ENCODE measurements at places on chromosomes 3 and 15.

DNA sequence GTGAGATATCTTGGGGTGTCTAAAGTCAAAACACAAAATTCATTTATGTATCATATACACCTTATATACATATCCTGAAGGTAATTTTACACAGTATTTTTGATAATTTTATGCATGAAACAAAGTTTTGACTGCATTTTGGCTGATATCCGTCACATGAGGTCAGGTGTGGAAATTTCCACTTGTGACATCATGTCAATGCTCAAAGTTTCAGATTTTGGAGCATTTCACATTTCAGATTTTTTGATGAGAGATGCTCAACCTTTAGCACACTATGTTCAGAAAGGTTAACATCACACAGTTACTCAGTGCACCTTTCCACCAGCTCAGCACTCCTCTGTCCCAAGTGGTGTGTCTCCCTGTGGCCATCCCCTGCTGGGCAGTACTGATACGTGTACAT, 37.7 kb upstream of the CPB1 start:
- DNase-seq: no peak

DNA sequence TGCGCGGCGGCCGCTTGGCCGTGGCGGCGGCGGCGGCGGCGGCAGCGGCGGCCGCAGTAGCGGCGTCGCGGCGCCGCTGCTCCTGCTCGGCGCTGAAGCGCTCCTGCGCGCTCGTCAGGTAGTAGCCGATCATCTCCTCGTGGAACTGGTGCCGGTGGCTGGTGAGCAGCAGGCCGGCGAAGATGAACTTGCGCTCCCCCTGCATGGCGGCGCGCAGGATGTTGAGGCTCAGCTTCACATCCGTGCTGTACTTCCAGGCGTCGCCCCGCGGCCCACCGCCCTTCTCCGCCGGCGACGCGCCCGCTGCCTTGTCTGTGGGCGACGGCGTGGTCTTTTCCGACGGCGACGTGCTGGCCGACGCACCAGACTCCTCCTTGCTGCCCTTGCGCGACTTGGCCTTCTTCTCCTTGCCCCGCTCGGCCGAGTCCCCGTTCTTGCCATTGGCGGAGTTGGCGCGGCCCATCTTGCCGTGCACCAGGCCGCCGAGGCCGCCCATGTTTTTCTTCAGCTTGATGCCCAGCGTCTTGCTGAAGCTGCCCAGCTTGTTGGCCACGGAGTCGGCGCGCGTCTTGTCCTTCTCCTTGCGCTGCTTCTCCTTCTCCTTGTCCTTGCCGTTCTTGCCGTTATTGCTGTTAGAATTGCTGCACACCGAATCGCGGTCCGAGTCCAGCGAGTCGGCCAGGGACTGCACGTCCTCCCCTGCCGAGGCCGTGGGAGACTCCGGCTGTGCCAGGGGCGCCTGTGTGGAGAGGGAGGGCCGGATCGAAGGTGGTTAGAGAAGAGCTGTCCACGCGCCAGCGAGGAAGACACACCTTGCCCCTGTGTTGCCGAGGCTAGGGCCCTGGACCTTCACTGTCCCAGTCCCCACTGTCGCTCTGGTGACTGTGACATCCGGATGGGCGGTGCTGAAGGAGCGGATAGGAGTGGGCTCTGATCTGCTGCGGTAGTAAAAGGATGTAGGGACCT, 157.6 kb downstream of the KLF13 start:
- no peak for DNase-seq

DNA sequence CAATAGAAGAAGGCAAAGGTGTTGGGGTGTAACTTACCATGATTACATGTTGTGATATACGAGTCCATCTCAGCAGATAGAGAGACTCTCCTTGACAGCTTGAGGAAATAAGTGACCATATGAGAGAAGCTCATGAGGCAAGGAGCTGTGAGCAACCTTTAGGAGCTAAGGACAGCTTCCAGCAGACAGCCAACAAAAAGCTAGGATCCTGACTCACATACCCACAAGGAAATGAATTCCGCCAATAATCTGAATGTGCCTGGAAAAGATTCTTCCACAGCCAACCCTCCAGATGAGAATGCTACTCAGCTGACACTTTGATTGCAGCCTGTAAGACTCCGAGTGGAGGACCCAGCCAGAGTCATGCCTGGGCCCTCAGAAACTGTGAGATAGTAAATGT, 339.6 kb upstream of the TPRG1 start:
- DNase-seq: no peak

- DNase-seq: peak; percentile 54
Observed at GRCh38 chr3:112132975-112133448, at the start of gene GCSAM. Gene GCSAM (minus strand): TSS chr3:112133248. CDS start chr3:112133120, 128 bp downstream.
